ENCODE measurements at places on chromosomes 3 and 15.

GRCh38 chr15:73323374-73323955 is 45.3 kb downstream of the HCN4 start:
- DNase-seq, result no peak

DNA sequence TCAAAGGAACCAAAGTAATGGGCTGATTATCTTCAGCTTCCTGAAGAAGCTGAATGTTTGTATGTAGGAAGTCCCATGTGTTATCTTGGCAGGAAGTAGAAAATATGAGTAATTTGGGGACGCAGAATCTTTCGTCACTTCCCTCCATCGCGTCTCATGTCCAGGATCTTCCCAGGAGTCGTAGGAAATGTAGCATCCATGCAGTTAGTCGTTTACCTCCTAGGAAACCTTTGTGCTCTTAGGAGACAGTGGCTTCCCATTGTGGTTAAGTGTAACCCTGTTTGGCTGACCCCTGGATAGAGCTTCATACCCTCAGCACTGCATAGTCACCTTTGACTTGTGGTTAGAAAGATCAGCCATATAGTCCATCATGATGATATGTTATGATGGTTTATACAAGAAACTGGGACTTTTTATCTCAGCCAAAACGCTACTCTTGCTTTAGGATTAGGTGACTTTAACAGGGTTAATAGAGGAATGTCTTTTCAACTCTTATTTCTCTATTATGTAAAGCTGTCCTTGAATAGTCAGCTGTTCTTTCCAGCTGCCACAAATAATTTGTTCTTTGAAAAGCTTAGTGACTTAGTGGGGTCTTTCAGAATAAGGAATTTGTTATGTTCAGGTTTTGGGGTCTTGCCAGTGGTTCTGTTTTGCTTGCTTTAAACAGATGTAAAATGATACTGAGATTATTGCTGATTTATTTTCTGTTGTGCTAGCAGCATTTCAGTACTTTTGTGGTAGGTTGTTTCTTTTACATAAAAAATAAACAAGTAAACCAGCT is 92.2 kb downstream of the KLHL25 start:
- DNase-seq, result peak; percentile 34

- DNase-seq, result no peak
Measured at GRCh38 chr15:40357246-40357645, 773 bp upstream of the DISP2 start.

GRCh38 chr3:115341208-115341607 is 194.1 kb upstream of the ZBTB20 start:
- no peak for DNase-seq

DNA sequence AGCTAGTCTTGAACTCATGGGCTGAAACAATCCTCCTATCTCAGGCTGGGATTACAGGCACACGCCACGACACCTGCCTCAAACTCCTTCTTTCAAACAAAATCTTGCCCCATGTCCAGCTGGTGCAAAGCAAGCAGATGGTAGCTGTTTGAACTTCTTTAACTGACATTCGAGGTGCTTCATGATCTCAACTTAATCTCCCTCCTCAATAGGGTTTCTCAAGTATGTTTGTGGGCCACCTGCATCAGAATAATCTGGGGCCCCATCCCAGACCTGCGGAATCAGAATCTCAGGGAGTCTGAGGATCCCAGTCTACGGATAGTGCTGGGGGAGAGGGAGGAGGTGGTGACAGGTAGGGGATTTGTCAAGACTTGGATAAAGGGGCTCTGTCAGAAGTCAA is 20.9 kb upstream of the TRH start:
- no peak for DNase-seq

DNA sequence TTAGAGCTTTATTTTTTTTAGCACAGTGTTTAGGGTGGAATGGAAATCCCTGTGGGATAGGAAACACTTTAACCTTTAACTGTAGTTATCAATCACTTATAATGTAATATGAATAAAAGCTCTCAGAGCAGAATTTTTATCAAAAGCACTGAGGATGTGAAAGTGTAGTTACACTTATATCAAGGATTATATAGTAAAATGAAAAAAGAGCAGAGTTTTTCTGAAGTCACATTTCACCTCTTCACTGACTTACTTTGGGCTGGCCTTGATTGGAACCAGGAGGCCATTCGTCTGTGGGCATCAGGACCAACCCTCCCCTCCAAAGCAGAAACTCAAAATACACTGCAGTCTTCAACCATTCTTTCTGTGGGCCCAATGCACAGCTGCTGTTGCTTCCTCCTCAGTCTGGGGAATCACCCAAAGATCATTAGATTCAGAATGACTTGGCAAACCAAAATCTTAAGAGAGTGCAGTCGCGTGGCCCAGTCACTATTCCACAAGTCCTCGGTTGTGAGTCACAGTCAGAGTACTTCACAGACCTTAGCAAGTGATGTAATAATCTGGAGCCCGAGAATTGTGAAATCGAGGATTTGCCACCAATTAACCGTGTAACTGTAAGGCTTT is 132.6 kb upstream of the COL8A1 start:
- no peak for DNase-seq

DNA sequence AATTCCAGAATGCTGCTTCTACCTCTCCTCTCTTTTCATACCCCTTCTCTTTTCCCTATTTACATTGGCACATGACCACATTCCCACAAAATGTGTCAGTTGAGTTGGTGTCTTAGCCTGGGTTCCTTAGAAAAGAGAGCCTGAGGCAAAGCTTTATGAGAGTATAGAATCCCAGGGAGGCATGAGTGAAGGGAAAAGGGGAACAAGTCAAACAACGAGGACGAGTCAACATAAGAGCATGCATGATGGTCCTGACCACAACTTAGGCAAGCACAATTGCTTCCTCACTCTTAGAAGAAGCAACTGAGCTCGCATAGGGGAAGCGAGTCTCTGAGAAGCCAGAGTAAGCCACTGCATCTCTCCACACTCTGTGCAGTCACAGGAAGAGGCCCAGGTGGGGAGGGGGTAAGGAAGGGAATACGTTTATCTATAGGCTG is 15.4 kb upstream of the ZNF774 start:
- DNase-seq, result no peak

DNA sequence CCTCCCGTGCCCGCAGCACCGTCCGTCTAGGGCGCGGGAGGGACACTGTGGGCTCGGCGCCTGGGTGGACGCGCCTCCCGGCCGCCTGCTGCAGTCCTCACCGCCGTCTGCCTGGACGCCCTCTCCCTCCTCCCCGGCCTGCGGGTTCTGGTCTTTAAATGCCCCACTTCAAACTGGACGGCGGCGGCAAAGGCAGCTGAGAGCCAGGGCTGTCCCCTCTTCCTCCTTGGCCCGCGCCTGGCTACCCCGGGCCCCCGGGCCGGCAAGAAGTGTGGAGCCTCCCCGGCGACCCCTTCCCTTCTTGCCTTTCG is 426 bp downstream of the CBLB start:
- DNase-seq, result no peak

GRCh38 chr3:37054370-37054769 is 61.1 kb downstream of the MLH1 start:
- no peak for DNase-seq

- no peak for DNase-seq
Measured at GRCh38 chr15:41915255-41915994, 21.6 kb upstream of the SPTBN5 start.

DNA sequence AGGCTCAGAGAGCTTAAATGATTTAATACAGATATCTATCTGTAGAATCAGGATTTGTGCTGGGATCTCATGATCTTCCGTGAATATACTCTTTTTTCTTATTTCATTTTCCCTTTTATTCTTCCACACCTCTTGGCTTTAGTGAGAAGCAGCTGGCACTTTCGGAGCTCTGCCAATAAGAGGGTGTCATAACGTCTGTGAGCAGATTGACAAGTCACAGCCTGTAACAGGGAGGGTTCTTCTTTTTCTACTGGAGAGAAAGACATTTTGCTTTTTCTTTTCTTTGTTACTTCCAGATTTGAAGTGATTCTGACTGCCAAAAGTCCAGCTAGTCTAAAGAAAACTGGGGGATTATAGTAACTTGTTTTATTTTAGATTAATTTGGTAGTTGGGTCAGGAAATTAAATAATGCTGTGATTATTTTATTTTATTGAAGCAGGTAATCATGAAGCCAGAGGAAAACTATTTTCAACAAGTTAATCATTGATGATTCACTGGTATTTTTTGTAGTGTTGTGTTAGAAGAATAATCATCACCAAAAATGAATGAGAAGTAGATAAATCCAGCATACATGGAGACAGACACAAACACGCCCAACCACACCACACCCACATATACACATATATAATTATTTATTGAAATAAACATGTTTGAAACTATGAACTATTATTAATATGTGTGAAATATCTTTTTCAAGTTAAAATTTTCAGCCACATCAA is 69.8 kb downstream of the TNFAIP8L3 start:
- no peak for DNase-seq

- DNase-seq, result peak; percentile 97
Measured at GRCh38 chr3:44761424-44762169, at the start of the genes KIAA1143 and KIF15. Gene KIAA1143, minus strand, starts transcription at chr3:44761619. Its CDS starts 17 bp downstream, at chr3:44761602. Gene KIF15, plus strand, starts transcription at chr3:44761794. Its CDS starts 72 bp downstream, at chr3:44761866.

DNA sequence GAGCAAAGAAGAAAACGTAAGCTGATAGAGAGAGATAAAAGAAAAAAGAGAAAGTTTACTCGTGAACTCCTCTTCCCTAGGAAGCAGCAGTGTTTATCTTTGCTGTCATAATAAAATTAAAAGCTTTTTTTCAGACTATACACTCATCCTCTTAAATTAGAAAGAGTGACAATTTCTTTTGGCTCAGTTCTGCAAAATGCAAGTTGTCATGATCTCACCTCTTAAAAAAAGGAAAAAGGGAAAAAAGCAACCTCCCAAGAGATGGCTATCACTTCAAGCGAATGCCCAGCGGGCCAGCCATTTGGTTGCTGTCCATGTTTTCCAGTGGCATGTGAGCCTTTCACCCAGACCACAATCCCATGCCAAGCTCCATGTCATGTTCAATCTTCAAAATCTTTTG is 7.0 kb upstream of the THBS1 start:
- DNase-seq, result no peak

GRCh38 chr15:82062479-82063454 is 16.9 kb upstream of the MEX3B start:
- no peak for DNase-seq

DNA sequence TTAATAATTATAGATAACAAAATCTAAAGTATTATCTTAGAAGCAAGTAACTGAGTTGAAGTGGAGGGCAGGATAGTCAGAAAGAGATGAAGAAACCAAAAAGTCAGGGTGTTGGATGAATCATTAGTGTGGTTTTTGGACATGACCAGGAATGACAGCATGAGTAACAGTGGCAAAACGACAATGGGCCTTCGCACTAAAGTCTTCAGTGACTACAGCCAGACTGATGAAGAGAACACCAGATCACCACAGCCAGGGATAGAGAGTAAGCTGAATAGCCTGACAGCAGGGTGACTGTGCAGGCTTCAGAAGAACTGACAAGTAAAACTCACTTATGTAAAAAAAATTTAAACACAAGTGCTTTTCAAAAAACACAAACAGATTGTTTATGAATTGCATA is 96.0 kb upstream of the MELTF start:
- DNase-seq, result no peak

GRCh38 chr15:27744641-27745040 is 354.5 kb downstream of the OCA2 start:
- no peak for DNase-seq
